Foreskin melanocyte (primary cell): ENCODE measurements at places on chromosomes 11 and 22.

DNA sequence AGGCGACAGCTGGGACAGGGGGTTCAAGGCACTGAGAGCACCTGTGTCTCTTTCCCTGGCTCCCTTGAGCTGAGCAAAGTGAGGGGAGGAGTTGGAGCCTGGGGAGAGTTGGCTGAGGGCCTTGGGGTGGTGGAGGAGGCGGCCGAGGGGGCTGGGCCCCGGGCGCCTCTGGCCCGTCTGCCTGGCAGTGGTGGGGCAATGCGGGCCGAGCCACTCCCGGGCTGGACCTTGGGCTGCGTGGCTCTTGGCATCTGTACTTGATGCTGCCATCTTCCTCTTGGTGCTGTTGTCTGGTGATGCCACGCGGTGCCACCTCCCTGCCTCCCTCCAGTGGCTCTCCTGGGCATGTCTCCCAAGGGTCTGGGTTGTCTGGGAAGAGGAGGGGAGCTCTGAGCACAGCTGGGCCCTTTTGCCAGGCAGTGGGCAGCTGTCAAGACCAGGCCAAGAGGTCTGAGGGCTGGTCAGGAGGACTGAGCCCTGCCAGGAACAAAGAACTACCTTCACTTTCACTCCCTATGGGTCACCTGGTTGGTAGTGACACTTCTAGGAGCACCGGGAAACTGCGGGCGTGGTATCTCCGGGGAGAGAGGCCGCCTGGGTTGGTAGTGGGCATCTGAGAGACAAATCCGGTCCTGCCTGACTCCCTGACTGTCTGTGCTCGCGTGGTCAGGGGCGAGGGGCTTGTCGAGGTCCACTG lies 1.3 kb downstream of the GRIK4 start:
- DNase-seq: no peak

DNA sequence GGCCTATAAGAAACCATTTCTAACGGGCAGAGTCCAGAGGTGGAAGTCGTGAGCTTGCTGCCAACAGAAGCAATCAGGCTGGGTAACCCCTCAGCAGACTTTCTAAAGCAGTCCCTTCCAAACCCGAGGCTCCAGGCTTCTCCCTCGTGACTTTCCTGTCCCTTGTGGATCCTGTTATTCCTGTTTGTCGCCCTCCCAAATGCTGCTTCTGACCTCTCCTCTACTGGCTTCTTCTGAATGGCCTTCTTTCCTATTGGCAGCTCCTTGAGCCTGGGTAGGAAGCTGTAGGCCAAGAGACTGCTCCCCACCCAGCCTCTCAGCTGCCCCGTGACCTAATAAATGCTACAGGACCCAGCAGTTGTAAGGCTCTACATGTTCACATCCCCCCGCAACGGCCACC lies 35.0 kb downstream of the MAFF start:
- DNase-seq: no peak

DNA sequence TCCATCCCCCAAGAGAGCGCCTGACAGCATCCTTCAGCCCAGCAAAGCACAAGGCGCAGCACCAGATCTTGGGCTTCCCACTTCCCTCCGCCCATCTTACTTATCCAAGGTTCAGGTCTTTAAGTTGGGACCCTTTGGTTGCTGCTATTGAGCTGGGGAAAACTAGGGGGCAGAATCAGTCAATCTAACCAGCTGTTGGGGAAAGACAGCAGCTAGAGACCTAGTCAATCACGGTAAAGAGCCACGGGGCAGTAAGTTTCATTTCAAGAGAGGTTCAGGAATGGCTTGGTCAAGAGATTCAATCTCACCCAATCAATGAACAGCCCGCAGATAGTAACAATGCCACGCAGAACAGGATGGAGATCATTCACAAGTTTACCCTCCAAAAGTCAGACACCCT lies 1.7 kb downstream of the ABTB2 start:
- no peak for DNase-seq

DNA sequence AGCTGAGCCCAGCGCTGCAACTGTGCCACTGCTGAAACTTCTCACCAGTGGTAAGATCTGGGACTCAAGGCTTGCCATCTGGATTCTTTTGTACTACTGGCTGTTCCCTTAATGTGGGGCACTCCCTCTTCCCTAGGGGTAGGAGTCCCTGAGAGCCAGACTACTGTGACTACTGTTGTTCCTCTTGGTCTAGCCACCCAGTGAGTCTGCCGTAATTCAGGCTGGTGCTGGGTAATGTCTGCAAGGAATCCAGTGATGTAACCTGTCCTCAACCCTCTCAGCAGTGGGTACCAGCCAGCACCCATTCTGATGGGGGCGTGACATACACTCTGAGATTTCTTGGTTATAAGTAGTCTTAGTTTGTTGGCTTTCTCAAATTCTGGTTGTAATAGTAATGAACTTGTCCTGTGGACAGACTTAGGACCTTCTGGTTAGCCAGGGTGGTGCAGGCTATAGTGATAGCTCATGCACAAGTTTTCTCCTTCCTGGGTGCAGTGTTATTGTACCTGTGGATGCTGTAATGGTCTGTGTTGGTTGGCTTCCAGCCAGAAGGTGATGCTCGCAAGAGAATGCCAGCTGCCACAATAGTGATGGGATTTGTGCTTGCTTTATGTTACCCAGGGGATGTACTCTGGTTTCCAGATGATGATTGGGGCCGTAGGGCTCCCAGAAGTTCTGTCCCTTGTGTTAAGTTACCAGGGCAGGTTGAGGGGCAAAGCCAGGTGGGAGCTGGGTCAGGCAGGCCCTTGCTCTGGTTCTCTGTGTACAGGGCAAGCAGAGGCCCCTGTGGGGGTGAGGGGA lies 65.5 kb downstream of the ARHGAP42 start:
- no peak for DNase-seq

DNA sequence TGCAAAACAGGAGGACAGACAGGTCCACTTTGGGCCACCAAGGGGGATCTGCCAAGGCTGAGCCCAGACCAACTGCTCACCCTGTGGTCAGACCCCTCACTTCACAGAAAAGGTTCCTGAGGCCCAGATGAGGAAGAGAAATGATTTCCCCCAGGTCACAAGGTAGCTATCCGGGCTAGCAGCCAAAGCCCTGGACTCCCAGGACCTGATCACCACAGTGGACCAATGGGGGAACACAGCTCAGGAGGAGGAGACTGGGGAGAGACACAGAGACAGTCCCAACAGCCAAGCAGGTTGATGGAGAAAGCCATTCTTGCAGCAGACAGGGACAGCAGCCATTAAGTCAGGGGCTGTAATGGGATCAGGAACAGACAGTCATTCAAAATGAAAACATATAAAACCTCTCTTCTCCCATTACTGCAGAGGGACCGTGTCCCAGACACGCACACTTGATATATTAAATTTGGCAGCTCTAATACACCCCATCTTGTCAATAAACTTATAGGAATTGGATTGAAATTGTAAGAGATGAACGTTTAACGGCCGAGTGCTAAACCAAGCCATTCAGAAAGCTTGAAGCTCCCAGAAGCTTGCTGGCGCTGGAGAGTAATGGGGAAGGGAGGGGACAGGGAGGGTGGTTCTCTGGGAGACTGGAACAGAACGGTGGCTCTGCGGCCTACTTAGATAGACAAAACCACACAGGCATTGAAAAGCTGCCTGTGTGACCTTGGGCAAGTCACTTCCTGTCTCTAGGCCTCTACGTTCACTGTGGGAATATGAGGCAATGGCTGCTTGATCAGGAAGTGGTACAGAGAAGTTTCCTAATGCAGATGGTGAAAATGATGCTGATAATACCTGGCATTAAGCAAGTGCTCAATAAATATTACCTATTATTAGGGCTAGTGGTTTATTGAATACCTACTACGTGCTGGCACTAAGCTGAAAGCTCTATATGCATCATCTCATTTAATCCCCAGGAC lies 16.0 kb downstream of the ZMAT5 start:
- DNase-seq: no peak

DNA sequence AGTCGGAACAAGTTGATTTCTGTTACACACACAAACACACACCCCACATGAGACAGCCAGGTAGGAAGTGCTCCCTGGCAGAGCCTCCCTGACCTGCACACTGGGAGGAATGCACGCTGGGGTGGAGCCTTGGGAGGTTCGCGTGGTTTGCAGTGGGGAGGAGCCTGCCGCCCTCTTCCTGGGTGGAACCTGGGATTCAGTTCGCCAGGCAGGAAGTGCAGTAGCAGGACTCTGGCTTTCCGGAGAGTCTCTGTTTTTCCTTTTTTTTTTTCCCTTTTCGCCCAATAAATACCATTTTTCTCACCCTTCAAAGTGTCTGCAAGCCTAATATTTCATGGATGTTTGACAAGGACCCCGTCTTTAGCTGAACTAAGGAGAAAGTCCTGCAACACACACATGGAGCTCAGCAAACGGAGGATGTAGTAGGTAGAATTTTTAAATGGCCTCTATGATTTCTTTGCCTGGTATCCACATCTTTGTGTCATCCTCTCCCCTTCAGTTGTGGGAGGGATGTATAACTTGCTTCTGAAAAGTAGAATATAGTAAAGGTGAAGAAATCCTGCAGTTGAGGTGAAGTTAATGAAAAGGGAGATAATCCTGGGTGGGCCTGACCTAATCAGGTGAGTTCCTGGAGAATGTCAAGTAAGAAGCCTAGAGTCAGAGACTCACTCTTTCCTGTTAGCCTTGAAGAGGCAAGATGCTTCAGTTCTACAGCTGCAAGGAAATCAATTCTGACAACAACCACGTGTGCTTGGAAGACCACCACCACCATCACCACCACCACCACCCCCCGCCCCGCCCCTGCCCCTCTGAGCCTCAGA lies 72.9 kb downstream of the PIWIL4 start:
- DNase-seq: no peak

- no peak for DNase-seq
Observed at GRCh38 chr11:11703885-11704284, 82.1 kb upstream of the GALNT18 start.

DNA sequence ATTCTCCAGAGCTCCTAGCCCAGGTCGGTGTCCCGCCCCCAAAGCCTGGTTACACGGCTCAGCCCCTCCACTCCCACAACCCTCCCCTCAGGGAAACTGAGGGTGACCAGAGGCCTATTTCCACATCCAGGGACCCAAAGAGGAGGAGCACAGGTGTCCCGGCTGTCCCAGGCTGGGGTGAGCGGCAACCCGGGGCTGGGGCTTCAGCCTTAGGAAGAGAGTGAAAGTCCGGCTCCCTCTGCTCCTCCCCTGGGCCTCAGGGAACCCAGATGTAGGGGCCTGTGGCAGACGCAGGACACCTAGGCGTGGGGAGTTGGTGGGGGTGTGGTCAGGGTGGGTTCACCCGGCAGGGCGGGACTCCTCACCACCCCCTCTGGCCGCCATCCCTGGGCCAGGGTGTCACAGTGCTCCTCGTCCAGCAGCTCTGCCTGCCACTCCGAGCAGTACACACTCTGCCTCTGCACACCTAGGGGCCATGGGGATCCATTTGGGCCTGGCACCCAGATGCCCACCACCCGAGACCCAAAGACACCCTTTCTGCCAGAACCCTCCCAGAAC lies 63.1 kb downstream of the ARFGAP3 start:
- DNase-seq: no peak

DNA sequence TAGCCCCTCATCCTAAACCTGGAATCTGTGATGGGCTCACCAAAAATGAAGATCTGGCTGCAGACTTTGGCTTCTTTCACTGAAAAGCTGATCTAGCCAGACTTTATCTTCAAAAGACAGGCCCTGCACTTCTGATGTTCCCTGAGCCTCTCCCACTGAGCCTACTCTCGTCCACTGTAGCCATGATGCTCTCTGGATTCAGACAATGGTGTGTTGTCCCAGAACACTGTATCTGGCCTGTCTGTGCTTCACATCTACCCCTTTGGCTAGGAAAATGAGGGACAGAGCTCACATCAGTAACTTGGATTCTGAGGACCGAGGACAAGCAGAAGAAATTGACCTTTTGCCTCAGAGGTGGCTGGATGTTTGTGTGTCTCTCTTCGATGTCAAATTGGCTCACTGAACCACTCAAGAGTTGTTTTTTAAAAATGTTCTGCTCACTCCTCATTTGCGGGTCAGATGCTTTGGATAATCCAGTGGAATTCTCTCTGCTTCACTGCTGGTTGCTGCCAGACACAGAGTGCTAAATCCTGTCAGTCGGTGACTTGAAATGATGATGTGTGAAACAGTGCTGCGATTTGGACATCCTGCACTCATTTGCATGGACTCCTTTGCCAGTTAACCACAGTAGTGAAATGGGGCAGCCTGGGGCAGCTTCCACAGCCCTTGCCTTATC lies 67.5 kb downstream of the ARFGAP2 start:
- no peak for DNase-seq

DNA sequence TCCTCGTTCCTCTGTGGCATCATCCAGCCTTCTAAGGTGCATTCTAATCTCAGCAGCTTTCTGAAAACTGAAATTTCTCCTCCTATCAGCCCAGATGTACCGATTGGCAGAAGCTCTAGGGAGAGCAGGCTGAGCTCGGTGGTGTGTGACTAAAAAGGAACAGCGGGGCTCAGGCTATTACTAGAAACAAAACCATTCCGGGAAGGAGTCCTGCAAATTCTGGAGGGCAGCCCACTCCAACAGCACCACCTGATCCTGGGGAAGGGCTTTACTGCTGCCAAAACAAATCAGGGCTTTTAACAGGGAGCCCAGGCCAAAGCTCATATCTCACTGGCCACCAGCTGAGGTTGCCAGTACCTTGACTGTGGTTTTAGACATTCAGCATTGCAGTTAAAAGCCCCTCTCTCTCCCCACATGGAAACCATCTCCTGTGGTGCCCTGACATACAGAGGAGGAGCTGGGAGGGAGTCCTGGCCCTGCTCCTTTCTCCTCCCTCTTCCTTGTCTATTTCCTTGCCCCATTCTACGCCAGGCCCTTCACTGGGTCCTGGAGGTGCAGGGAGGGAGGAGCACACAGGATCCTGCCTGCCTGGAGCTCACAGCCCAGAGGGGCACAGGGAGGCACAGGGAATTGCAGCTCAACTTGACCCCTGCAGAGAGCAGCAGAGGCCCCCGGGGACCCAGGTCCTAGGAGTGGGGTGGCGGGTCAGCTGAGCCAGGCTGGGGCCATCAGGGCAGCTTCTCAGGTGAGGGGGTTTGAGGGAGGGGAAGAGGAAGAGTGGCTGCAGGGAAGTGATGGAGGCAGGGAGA lies 889 bp downstream of the PLAAT4 start:
- no peak for DNase-seq

DNA sequence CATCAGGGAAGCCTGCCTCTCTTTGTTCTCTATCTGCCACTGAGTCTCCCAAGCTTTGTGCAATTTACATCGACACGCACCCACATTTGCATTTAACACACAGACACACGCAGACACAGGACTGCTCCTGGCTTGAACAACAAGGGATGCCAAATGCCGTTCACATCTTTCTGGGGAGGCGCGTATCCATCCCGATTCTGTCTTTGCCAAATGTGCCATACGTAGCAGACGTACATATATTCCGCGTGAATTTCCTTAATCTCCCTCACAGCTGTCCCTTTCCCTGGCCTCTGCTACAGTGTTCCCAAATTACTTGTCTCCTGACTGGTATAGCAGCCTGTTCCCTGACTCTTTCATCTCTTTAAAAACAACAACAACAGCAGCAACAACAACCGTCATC lies 409.5 kb downstream of the MIAT start:
- no peak for DNase-seq

- DNase-seq: no peak
Observed at GRCh38 chr11:130037058-130037457, 32.6 kb upstream of the APLP2 start.

- peak; percentile 42 for DNase-seq
Observed at GRCh38 chr11:100681064-100681502, 6.0 kb upstream of the ARHGAP42 start.
